GM13977 (cell line): ENCODE measurements at places on chromosomes 1 and 21.

- DNase-seq: no peak
These were observed at the start of gene EPHA10 for GRCh38 chr1:37764888-37765441. EPHA10 (minus strand) TSS chr1:37765120; CDS start chr1:37765066, 54 bp downstream.

DNA sequence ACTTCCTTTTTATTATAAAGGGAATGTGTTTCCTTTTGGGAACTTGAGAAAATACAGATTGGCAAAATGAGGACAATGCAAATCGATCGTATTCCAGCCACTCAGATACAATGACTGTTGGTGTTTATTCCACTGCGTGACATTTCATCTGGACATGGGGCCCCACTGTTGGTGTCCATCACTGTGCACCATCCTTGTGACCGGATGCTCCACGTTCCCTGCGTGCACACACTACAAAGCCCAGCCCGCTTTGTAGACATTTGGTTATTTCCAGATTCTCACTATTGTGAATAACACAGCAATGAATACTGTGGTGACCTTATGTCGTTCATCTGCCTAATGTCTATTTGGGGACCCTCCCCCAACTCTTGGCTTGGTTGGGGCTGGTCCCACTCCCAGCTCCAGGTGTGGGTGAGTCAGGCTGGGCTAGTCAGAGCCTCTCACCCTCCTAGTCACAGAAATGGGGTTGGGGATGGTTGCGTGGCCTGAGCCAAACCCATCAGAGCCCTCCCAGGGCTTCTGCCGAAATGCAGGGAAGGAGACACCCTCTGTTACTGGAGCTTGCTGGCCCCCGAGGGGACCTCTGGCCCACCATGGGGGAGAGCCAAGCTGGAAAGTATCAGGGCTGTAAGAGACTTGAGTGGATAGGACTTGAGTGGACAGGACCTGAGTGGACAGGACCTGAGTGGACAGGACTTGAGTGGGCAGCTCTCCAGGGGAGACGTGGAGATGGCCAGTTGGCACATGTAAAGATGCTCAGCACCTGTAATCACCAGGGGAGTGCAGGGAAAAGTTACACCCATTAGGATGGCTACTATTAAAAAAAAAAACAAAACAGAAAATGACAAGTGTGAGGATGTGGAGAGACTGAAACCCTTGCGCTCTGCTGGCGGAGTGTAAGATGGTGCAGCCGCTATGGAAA, 57.1 kb upstream of the ADARB1 start:
- DNase-seq: no peak

- no peak for DNase-seq
These were observed 40.0 kb downstream of the ZNF678 start for GRCh38 chr1:227603327-227603726.

GRCh38 chr1:38446936-38447335, 400.3 kb upstream of the POU3F1 start:
- DNase-seq: no peak

DNA sequence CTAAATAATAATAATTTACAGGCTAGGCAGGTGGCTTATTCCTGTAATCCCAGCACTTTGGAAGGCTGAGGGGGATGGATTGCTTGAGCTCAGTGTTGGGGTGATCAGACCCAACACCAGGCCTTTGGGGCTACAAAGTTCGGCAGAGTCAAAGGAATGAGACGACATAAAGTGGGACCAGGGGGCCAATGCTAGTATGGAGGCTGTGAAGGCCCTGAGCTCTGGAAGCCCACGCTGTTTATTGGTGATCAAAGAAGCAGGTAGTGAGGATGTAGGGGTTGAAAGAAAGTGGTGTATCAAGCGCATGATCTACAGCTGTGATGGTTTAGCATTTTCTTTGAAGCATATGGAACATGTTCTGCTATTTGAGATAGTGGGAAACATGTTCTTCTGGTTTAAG, 5.6 kb downstream of the BTBD8 start:
- DNase-seq: no peak

DNA sequence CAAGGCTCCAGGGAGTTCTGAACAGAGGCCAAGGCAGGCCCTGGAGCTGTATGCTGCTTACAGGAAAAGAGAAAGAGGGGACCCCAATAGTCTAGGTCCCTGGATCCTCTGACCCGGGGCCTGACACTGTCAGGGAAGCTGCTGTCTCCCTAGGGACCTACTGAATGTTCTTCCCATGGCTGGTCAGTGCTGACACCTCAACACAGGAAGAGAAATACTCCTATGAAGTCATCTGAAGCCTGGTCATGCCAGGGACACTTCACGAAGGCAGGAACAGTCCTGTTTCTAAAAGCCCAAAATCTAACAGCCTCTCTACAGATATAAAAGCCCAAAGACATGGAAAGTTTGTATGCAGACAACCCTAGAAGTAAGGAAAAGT, 1.7 kb upstream of the LAD1 start:
- no peak for DNase-seq

- no peak for DNase-seq
These were observed 11.9 kb downstream of the PDE4B start for GRCh38 chr1:65804584-65804983.

GRCh38 chr21:33135925-33136324, 66.0 kb downstream of the OLIG1 start:
- no peak for DNase-seq

DNA sequence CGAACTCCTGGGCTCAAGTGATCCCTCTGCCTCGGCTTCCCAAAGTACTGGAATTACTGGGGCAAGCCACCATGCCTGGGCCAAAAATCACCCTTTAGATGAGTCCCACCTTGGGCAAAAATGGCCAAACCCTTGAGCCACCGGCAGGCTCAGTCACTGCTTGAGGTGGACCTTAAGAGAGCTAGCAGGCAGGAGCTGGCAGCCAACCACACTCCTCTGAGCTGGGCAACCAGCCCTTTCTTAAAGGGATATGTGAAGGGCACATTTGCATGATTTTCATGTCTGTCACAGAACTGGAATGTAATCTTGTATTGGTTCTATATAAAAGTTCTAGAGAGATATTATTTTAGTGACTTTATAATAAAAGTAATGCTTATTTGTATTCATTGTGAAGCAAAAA, 316.5 kb downstream of the PBX1 start:
- no peak for DNase-seq

- DNase-seq: no peak
These were observed 3.6 kb downstream of the ETS2 start for GRCh38 chr21:38809198-38809878.

DNA sequence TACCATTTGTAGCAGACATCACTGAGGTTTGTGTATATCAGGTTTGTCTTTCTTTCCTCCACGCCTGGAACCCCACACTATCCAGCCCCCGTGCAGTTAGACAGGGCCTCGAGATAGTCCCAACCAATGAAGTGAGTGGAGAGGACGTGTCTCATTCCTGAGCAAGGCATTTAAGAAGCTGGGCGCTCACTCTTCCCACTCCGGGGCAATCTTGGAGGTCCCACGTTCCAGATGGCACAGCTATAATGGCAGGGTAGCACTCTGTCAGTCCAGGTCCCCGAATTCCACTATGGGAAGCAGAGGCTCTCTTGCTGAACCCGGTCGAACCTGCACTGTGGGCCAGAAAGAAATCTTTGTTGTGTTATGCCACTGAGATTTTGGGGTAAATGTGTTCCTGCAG, 57.3 kb upstream of the CSF3R start:
- no peak for DNase-seq

DNA sequence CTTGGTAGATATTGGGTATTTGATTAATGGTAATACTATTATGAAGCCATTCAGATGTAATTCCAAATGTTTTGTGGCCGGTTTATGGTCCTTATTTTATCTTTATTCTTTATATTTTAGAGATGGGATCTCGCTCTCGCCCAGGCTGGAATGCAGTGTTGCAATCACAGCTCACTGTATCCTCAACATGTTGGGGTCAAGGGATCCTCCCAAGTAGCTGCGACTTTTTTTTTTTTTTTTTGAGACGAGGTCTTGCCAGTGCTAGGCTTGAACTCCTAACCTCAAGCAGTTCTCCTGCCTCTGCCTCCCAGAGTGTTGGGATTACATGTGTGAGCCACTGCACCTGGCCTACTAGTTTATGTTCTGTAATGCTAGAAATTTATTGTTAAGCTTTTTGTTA, 4.7 kb downstream of the DDI2 start:
- no peak for DNase-seq

GRCh38 chr1:2276803-2277580, 48.9 kb downstream of the SKI start:
- no peak for DNase-seq

DNA sequence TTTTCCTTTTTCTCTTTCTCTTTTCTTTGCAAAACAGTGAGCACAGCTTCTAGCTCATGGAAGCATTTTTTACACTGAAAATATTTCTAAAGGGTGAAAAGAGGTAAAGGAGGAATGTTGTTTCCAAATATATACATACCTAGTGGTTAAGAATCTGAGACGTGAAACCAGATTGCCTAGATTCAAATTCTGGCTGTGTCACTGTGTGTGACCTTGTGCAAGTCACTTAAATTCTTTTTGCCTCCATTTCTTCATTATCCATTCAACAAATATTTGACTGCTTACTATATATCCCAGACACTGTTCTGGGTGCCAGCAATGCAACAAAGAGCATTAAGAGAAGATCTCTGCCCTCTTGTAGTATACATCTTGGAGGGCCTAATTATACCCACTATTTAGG, 53.3 kb downstream of the ZFYVE9 start:
- DNase-seq: no peak

GRCh38 chr1:62682531-62682930, 5.7 kb downstream of the DOCK7 start:
- no peak for DNase-seq

- no peak for DNase-seq
These were observed 423.3 kb upstream of the CAMK1G start for GRCh38 chr1:209160230-209160629.

DNA sequence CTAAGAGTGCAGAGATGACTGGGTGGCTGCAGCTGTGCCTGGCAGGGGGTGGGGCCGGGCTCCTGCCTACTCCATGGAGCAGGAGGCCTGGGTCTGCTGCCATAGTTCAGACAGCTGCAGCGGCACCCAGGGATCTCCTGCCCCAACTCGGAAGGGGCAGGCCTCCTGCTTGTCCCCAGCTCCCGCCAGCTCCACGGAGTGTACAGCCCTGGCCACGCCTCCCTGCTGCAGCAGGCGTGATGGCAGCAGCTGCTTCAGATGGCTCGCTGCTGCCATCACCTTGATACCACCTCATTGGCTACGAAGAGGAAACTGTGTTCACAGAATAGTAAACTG, 35.9 kb downstream of the ACTL8 start:
- no peak for DNase-seq

DNA sequence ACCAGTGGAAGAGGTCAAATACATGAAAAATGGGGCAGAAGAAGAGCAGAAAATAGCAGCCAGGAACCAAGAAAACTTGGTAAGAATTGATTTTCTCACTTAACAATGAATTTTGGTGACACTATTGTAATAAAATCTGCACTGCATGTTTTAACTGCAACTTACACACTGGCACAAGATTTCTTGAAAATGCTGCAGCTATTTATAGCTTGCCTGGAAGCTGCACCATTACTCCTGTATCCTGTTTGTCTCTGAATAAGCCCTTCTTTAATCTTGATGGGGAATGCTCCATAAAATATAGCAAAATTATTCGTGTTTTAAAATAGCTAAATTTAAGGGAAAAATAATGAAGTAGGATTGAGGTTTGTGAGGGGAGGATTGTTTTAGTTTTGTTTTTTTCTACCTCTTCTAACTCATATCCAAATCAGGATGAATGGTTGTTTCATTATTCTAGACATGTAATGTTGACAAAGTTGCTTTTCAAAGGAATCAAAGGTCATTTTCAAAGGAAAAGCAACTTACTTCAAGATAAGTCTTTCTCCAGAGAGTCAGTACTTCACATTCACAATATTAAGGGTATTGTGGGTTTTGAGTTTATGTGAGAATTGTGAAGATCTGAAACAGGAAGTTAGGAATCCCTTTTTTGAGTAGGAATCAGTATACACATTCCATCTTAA, 120.9 kb downstream of the C1orf21 start:
- no peak for DNase-seq

DNA sequence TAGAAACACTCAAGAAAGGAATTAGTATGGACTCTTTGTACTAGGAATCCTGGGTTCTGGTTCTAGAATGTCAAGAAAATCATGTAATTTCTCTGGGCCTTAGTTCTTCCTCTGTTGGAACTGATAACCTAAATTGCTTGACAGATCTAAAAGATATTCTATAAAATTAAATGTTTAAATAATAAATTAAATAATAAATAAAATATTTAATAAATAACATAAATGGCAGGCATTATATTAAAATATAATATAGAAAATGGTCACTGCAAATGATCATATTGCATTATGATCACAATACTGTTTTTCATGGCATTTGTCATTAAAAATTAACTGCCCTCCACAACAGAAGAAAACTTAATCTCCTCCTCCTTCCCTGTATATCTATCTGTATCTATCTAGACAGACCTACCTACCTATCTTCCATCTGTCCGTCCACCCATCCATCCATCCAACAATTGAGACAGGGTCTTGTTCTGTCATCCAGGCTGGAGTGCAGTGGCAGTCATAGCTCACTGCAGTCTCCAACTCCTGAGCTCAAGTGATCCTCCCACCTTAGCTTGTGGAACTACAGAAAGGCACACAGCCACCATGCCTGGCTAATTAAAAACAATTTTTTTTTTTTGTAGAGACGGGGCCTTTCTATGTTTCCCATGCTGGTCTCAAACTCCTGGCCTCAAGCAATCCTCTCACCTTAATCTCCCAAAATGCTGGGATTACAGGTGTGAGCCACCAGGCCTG, 16.4 kb downstream of the NUCKS1 start:
- no peak for DNase-seq

DNA sequence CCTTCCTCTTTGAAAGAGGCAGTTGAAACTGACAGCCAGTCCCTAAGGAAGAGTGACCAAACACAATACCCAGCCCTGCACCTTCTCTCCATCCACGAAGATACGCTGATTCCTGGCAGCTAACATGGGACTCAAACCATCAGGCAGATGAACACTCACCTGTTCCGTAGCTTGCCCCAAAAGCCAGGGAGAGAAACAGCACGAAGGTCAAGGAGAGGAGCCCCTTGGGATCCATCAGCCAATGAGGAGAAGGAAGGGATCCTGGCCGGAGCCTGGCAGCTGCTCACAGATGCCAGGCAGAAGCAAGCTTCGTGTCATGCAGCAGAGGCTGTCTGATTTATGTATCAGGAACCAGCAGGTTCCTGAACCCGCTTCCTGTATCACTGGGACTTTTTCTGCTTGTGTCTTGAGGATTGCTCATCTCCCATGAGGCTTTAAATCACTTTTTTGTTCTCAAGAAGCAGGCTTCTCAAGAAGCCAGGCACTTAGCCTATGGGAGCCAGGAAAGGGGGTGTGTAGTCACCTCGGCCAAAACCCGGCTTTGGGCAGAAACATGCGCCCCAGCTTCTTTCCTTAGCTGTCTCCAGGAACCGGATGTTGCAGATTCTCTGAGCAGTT, at the start of gene SLAMF1:
Gene SLAMF1 (minus strand): TSS at position 334 of the 618 bp plus-strand sequence. CDS start 99 bp downstream, at position 235.
- no peak for DNase-seq

- no peak for DNase-seq
These were observed 108.3 kb downstream of the RPS6KC1 start for GRCh38 chr1:213159376-213159775.

- no peak for DNase-seq
These were observed 35.0 kb downstream of the LGR6 start for GRCh38 chr1:202228484-202229122.

GRCh38 chr1:2229037-2229864, 1.1 kb downstream of the SKI start:
- DNase-seq: peak; percentile 75

GRCh38 chr1:208369045-208369444, 124.9 kb upstream of the PLXNA2 start:
- no peak for DNase-seq

- no peak for DNase-seq
These were observed 131.8 kb downstream of the PTPN14 start for GRCh38 chr1:214419650-214420049.

- peak; percentile 31 for DNase-seq
These were observed 76.4 kb downstream of the ST3GAL3 start for GRCh38 chr1:43783671-43784205.
